ENCODE measurements at places on chromosomes 12 and 14.

GRCh38 chr14:78142998-78143397 lies 27.2 kb upstream of the NRXN3 start:
- DNase-seq = no peak

DNA sequence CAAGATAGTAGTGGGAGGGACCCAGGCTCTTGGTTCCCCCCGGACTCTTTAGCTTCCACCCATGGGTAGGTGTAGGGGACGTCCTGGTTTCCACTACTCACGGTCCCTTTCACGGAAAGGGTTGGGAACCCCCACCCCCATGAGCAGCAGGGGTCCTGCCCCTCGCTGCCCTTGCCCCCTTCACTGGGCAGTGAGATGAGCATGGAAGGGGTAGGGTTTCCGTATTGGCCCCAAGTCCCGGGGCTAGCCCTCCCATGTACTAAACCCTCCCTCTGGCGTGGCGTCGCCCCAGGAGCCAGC lies 12.7 kb downstream of the AGAP2 start:
- no peak for DNase-seq

- no peak for DNase-seq
Measured at GRCh38 chr14:92987713-92988510, 65.0 kb downstream of the CHGA start.

GRCh38 chr12:53751336-53752191 lies at the start of gene CISTR:
TSS of gene CISTR (minus strand) at chr12:53751979.
- DNase-seq = peak; percentile 10

DNA sequence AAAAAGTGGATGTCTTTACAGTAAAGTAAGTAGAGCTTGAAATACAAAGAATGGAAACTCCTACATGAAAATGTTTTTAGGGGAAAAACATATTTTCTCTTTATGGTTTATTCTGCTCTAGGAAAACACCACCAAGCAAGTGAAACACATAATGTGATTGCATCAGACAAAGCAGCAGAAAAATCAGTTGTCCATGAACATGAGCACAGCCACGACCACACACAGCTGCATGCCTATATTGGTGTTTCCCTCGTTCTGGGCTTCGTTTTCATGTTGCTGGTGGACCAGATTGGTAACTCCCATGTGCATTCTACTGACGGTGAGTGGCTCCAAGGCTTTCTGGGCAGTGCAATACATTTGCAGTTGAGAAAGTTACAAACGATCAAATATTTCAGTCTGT lies 42.6 kb upstream of the PLEKHD1 start:
- no peak for DNase-seq

DNA sequence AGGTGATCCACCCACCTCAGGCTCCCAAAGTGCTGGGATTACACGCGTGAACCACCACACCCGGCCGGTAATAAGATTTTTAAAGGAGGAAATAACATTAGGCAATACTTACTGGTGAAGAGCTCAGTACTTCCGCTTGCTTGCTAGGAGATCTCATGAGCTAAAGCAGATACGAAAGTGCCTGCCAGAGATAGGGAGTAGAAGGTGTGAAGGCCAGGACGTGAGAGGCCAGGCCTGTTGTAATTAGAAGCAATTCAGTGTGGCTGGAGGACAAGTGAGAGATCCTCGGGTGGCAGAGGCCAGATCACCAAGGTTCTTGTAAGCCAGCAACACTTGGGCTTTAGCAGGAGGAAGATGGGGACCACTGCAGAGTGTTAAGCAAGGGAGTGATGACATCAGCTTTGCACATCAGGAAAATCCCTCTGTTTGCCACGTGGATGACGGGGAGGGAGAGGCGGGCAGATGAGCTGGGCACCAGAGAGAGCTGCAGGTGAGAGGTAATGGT lies 7.6 kb downstream of the TECPR2 start:
- no peak for DNase-seq

DNA sequence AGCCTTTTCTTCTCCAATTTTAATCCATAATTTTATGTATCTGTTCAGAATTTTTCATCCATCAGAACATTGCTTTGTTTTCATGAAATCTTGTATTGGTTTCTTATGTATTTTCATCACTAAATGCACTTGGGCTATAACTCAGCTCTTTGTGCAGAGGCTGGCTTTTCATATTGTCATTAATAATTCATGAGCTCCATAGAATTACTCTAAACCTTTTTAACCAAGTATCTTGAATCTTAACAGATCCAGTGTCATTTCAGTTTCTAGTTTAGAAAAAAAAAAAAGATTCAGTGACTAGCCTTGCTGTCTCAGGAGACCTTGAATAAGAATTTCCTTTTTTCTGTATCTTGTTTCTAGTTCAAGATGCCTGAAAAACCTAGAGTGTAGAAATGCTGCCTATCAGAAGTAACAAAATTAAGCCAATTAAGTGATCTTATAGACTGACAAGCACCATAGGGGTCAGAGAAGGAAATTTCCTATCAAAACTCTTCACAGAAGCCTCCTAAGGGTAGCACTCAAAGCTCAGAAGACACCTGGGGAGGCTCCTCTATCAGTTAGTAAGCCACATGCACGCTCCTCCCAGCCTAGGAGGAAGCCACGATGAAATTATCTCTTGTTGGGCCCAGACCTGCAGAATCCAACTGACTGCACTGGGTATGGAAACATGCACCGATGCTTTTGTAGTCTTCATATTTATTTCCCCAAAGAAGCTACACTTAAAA lies 163.4 kb downstream of the KICS2 start:
- no peak for DNase-seq

- no peak for DNase-seq
Measured at GRCh38 chr12:85814071-85814470, 22.1 kb downstream of the RASSF9 start.

DNA sequence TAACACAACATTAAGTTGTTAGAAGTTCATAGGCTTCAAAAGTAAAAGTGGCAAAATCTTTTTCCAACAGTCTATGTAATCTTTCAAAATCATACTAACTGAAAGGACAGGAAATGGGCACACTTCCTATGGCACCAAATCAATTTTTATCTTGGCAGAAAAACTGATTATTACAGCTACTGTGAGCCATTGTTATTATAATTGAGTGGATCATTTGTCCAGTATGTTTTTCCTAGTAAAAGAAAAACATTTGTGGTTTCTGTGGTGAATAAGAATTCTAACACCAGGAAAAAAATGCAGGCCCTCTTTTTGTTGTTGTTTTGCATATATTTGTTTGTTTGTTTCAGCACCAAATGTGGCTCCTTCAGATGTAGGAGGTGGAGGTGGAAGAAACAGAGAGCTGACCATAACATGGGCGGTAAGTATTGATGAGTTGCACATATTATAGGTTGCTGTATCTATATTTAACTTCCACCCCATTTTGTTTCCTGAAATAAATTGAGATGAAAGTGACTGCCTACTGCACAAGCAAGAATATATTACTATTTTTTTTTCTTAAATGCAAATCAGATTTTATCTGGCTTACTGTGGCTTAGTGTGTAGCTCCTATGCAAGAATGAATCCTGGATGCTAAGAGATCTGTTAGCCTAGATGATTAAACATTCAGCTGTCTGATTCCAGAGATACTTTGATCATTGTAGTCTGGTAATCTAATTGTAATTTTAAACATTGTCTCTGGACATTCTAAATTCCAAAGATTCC lies 174.1 kb upstream of the PDZRN4 start:
- DNase-seq = no peak

- DNase-seq = no peak
Measured at GRCh38 chr14:64501411-64502171, 2.0 kb downstream of the ZBTB25 start.

DNA sequence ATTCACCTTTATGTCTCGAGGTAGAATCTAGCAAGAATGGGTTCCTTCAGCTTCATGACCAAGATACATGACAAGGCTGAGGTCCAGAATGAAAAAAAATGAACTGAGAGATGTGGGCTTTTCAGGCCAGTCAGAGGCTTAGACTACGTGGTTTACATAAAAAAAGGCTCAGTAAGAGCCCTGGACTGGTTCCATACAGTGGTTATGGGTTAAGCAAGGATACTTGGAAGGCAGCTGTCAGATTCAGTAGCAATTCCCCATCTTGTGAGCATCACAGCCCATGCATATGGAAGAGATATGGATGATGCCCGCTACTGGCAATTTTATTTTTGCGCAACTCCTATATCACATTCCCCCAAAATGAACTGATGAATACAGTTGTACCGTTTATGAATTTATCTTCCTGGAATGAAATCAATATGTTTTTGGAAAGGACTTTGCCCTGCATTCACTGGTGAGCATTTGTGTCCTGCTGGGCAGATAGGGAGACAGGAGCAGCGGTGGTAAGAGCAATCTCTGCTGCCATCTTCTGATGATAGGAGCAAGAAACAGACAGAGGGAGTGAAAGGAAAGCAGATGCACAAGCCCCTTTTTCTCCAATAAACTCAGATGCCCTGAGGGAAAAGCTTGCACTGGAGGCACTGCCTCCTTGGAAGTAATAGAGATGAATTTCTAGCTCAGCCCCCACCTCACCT lies 280.4 kb downstream of the GALC start:
- no peak for DNase-seq

GRCh38 chr14:35159742-35160409 lies 37.5 kb downstream of the PRORP start:
- DNase-seq = no peak

DNA sequence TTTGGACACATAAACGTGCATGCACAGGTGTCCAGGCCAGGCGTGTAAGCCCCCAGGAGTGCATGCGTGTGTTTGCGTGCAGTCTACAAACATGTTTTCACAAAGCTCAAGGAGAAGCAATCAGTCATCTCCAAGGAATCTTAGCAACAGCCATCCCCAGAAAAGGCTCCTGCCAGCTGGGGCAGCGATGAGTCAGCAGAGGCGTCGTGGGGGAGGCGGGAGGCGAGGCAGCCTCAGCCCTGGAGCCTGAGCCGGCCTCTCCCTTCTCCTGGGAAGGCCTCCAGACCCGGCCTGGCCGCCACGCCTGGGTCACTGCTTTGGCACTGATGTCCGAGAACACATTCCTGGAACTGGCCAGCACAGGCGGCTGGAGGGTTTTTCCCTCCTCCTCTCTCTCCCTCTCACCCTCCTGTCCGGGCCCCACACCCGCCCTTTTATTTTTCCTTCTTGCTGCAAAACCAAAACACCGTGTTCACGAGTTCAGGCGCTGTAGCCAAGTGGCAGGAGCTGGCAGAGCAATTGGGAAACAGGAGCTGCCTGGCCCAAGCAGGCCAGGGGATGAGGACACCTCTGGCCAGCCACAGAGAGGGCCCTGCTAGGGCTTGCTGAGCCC lies 92.7 kb downstream of the LRRC74A start:
- DNase-seq = no peak
